Epithelial cell of umbilical artery (primary cell): ENCODE measurements at places on chromosomes 5 and 9. TPM values are rescaled to one million over a fixed set of nuclear protein-coding genes. Genes with fewer than 3 reads are reported as not detected.

SREK1 gene
- total RNA-seq = 41.6 and 69.1 TPM in 2 replicates

DDX4 gene
- not detected in 2 replicates for total RNA-seq

SHC3 gene
- total RNA-seq = 1.4 and 1.9 TPM in 2 replicates

TAS2R1 gene
- not detected in 2 replicates for total RNA-seq

GALNT10 gene
- total RNA-seq = 30.9 and 37.1 TPM in 2 replicates

ORM2 gene
- total RNA-seq = not detected in 2 replicates

TNFSF8 gene
- total RNA-seq = not detected in 2 replicates

MEIKIN gene
- not detected in 2 replicates for total RNA-seq

FOXD4 gene
- total RNA-seq = not detected in 2 replicates

ADGRD2 gene
- total RNA-seq = not detected in 2 replicates

CKMT2 gene
- total RNA-seq = under 0.01 TPM in 1 of 2 replicates, not detected in the other

GABRA6 gene
- total RNA-seq = not detected in 2 replicates

ARSI gene
- under 0.01 and 0.30 TPM in 2 replicates for total RNA-seq

FOXI1 gene
- not detected in 2 replicates for total RNA-seq

TAL2 gene
- 0.32 TPM in 1 of 2 replicates, not detected in the other for total RNA-seq
